ENCODE measurements at places on chromosomes 1 and 21.

DNA sequence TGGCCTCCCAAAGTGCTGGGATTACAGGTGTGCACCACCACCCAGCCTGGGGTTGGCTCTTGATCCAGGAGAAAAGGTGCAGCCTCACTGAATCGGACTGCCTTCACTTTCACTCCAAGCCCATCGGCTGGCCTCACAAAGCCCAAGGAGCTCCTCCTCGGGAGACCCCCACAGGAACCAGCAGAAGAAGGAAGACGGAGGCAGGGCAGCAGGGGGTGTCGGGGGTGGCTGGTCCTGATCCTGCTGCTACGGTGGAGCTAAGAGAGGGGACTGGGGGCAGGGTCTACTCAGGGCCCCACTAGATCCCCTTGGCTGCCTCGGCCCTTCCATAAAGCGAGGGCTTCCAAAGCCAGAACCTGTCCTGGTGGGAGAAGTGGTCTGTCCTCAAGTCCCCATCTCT is 93.9 kb downstream of the STUM start:
- no peak for DNase-seq

- no peak for DNase-seq
Measured at GRCh38 chr21:41370840-41371684, 9.2 kb downstream of the MX2 start.

DNA sequence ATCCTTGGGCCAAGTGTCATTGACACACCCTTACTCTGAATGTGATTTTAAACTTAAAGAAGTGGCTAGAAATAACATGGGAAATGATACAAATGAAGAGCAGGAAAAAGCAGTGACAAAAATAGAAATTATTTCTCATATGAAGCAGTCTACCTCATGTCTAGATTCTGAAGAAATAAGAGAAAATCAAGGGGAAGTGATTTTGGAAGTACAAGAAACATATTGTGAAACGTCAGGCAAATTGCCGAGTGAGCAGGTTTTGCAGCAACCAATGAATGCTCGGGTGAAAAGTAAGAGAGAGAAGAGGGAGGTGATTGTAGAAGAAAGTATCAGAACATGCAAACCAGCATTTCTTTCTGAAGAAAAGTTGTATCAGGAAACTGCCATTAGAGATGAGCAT is 130.7 kb downstream of the MACF1 start:
- DNase-seq: peak; percentile 47

GRCh38 chr1:15609631-15610030 is 7.6 kb upstream of the DDI2 start:
- DNase-seq: no peak

DNA sequence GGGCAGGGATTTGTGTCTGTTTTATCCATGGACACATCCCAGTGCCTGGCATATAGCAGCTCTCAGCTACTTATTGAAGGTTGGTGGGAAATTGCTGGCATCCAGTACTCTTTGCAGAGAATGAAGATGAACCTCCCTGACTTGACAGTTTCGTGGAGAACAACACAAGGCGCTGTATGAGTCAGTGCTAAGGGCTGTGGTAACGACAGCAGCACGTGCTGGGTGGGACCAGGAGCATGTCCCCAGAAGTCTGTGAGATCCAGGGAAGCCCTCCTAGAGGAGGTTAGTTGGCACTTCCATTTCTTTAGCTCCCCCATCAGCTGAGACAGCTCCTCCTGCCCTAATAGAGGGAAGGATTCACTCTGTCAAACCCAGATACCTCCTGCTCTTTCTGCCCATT is 25.9 kb upstream of the IL19 start:
- DNase-seq: no peak

- DNase-seq: peak; percentile 82
Measured at GRCh38 chr1:21586846-21587601, 77.8 kb downstream of the ALPL start.

DNA sequence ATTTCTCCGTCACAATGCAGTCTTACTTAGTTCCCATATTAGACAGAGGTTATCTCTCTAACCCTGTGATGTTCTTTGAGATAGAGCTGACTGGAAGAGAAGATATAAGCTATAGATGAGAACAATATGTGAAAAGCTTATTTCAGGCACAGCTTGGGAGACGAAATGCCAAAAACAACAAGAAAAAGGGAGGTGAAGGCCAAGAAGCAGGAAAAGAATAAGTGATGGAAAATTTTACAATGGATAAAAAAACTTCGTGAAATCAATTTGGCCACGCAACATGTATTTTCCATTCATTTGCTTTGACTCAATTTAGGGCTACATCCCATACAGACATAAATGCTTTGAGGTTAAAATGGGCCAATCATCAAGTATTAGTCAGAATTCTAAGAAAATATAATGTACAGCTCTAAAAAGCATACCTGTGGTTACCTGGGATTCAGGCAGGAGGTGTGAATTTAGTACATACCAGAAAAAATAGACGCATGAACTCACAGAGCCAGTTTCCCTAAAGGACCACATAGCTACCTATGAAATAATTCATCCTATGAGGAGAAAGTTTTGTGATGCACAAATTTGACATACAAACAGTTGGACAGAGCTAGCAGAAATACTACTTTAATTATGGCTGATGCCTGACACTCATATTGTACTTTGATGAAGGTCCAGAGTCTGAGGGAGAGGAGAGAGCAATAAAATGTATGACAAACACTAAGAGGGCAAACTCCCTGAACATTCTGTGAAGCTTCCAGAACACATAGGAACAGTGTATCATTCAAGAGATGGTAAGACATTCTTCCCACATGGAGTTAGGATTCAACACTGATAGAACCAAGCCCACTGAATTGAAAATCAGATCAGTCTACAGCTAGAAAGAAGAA is 12.1 kb downstream of the RGS1 start:
- DNase-seq: no peak

DNA sequence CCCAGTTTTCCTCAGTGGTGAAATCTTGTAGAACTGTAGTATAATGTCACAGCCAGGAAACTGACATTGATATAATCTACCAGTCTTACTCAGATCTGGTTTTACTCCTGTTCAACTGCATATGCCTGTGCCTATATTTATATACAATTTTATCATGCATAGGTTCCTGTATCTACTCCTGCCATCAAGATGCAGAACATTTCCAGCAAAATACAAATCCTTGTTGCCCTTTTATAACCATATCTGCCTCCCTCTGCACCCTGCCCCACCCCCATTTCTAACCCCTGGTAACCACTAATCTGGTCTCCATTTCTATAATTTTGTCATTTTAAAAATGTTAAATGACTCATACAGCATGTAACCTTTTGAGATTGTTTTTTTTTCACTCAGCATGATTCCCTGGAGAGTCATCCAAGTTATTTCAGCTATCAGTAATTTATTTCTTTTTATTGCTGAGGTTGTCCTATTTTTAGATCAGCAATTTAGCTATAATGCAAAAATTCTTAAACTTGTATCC is 8.1 kb downstream of the UTP25 start:
- no peak for DNase-seq

GRCh38 chr1:31745096-31745945 is 18.8 kb downstream of the ADGRB2 start:
- DNase-seq: peak; percentile 56

DNA sequence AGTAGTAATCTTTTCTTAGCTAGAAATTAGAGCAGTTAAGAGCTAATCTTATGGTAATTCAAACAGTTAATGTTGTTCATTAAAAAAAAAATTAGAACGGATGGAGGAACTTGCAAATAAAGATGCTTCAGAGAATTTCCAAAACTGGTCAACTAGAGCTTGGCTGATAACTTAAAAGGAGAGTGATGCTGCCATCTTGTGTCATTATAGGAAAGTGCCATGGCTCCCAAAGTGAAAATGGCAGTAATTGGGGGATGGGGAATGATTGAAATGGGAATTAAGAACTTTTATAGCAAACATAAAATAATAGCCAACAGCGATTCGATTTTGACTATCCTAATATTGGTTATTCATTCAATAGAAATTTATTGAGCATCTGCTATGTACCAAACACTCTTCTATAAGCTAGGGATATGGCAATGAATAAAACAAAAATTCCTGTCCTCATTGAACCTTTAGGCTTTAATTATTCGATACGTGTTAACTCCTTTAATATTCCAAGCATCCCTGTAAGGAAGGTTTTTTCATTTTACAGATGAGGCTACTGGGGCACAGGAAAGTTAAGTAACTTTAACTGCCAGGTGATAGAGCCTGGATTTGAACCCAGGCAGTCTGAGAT is 5.7 kb upstream of the PLPP3 start:
- DNase-seq: peak; percentile 73

DNA sequence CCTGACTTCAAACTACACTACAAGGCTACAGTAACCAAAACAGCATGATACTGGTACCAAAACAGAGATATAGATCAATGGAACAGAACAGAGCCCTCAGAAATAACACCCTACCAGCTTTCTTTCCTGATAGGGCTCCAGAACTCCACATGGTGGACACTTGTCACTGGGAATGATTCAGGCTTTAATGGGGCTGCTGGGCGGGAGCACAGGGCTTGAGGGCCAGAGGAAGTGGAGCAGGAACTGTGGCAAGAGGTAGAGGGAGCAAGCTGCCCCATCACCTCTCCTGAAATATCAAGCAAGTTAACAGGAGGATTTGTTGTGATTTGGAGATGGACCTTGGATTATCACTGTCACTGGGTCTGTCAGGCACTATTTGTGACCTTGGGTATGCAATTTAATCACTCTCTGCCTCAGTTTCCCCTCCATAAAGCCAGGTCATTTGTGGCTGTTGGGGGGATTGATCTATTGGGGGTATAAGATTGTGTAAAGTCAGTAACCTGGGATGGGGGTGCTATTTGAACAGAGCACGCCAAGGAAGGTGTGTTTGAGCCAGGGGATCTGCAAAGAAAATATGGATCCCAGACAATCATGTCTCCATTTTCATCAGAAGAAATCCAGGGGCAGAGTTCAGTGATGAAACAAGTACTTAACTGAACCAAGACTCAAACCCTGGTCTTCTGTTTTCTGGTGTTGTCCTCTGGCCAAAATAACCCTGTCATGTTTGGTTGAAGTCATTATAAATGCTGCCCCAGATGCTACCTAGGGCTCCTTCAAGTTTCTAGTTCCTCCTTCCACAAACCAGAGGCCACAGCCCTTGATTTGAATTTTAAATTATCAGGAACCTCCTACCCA is 25.2 kb downstream of the ETS2 start:
- peak; percentile 21 for DNase-seq
